ENCODE measurements at places on chromosomes 12 and 14.

- DNase-seq, result no peak
Observed at GRCh38 chr12:132175496-132176384, 31.5 kb downstream of the NOC4L start.

DNA sequence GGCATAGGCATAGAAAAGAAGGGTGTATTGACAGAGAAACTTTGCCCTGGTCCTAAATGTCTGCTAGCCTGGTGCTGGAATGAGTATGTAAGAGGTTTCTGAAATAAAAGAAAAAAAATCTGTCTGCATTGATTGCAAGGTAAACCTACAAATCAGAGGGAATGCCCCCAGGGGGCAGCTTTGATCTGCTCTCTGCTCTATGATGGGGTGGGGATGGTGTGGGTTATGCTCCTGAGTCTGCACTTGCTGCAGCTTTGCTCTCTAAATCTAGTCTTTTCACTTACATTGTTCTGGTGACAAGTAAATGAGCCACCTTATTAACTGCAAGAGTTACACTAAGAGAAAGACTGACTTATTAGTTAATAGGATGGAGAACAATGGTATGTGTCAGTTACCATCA lies 468.4 kb upstream of the STXBP6 start:
- DNase-seq, result no peak

DNA sequence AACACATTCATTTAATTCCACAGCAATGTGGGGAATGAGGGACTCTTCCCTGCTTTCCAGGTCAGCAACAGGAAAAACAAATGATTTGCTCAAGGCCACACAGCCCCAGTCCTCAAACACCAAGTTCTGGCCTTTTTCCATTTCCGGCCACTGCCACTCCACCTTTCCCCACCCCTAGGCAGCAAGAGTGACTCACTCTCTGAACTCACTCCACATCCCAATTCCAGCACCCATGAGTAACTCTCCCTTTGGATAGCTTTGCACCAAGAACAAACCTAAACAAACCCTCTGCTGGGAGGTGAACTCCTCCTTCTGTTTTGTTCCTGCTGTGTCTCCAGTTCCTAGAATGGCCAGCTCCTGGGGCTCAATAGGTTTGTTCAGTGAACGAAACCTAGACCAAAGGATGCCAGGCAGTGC lies 30.4 kb upstream of the PLEKHG6 start:
- no peak for DNase-seq

DNA sequence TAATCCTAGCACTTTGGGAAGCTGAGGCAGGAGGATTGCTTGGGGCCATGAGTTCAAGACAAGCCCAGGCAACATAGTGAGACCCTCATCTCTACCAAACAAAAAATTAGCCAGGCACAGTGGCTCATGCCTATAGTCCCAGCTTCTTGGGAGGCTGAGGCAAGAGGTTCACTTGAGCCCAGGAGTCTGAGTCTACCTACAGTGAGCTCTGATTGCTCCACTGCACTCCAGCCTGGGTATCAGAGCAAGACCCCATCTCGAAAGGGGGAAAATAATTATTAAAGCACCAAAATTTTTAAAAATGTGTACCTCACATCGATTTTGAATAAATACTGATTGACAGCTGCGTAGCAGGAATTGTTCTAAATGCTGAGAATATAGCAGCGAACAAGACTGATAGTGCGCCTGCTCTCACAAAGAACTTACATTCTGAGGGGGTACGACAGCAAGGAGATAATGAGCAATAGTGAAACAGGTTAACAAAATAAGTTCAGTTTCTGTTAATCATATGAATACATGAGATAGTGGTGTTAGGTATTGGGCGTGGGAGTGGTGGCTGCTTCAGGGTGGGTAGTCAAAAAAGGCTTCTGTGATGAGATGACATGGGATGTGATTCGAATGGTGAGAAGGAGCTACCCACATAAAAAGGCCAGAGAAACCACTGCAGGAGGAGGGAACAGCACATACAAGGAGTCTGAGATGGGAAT lies 19.6 kb downstream of the HCFC2 start:
- no peak for DNase-seq

GRCh38 chr14:45133683-45134050 lies 614 bp downstream of the FKBP3 start:
- DNase-seq, result no peak

- no peak for DNase-seq
Observed at GRCh38 chr14:77607741-77608302, 8.6 kb downstream of the SPTLC2 start.

DNA sequence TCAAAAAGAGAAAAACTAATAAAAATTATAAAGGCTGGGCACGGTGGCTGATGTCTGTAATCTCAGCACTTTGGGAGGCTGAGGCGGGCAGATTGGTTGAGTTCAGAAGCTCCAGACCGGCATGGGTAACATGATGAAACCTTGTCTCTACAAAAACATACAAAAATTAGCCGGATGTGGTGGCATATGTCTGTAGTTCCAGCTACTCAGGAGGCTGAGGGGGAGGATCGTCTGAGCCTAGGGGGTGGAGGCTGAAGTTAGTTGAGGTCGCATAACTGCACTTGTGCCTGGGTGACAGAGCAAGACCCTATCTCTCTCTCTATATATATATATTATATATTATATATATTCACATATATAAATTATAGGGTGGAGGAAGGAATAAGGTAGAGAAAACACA lies 32.5 kb upstream of the ANO2 start:
- no peak for DNase-seq

DNA sequence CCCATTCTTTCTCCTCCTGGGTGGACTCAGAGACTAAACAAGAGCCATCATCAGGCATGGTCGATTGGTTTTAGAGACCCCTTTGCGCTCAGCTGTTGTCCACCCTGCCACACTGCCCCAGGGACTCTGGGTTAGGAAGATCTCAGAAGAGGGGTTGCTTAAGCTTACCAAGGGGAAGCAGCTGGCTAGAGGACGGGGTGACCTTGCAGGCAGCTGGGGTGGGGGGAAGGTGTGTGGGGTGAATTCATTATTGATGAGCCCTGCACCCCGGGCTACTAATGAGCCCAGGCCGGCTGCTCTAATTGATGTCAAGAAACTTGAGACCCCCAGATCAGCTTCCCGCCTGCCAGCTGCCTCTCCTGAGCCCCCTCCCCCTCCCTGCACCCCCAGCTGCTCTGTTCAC lies 8.7 kb upstream of the ZNF385A start:
- no peak for DNase-seq

DNA sequence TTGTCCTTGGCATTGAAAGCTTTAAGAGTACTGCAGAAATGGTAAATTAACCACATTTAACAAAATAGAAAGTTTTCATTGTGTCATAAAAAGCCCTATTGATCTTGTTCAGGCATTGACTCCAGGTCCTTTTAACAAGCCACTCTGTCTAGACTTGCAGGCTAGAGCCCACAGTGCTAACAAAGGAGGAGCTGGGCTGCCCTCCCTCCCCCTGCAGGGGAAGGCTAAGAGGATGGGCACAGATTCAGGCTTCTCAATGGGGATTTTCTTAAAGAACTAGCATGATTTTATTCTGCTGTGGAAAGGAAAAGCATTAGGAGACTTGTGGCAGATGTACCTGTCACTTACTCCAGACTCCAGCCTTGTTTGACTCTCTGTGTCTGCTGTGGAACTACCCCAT lies 463.6 kb downstream of the NRXN3 start:
- no peak for DNase-seq

DNA sequence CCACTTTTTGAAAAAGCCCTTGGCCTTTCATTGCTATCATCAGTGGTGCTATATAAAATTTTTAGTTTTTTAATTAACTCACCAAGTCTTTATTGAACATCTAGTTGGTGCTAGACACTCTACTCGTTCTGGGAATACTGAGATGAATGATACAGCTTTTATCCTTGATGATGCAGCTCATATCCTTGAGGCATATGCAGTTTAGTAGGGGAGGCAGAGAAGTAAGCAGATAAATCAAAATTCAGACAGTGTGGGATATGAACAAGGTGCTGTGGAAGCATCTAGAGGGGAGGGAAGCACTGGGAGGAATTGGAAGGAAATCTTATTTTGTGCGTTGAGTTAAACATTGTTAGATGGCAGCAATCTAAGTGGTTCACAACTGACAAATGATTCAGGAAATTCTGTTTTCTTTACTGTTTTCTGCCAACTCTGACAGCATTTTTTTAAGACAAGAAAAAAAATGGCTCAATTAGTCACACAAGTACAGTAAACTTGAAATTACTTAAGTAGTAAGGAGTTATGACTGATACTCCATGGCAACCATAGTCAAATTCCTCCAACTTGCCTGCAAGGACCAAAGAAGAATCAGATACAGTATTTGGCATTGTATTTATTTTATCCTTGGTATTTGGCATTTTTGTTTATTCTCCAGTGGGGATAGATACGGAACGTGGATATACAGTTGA lies 119.2 kb downstream of the TMTC2 start:
- DNase-seq, result no peak

DNA sequence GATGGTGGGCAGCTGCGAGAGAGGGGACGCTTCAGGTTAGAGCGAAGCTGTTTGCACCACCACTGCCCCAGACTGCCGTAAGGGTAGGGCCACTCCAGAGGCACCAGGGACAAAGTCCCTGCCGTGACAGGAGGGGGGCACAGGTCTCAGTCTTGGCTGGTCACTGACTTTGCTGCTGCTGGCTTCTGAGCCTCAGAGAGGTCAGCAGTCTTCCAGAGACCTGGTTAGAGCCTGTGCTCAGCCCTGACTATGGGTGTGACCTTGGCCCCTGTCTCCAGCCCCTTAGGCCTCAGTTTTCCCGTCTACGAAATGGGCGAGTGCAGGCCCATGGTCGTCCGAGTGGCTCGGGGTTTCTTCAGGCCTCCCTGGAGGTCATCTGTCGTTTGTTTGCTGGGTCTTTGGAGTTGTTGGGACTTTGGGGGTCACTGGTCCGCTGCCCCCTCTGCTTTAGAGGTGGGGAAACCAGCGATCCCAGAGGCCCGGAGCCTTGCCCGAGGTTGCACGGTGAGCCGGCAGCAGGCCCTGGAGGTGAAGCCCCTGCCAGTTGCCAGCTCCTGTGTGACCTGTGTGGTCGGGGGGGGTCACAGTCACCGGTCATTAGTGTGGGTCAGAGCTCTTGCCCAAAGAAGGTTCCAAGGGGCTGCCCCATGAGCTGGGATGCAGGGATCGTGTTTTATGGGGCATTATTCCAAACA lies 15.3 kb downstream of the MEG3 start:
- DNase-seq, result no peak

GRCh38 chr12:2940564-2940963 lies 18.6 kb upstream of the TEAD4 start:
- DNase-seq, result no peak

- no peak for DNase-seq
Observed at GRCh38 chr12:51534216-51535074, 56.6 kb upstream of the SCN8A start.

DNA sequence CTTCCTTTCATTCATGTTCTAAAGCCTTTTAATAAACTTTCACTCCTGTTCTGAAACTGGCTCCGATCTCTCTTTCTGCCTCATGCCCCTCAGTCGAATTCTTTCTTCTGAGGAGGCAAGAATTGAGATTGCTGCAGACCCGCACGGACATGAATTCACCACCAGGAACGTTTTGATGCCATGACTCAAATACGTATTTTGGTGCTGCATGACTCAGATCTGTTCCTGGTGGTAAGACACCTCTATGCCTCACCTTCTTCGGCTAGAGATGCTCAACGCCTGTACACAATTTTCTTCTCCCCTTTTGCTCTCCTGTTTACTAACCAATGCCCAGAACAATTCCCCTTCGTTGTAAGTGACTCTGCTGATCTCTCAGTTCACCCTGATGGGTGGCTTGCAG lies 52.0 kb upstream of the RIMBP2 start:
- DNase-seq, result no peak

DNA sequence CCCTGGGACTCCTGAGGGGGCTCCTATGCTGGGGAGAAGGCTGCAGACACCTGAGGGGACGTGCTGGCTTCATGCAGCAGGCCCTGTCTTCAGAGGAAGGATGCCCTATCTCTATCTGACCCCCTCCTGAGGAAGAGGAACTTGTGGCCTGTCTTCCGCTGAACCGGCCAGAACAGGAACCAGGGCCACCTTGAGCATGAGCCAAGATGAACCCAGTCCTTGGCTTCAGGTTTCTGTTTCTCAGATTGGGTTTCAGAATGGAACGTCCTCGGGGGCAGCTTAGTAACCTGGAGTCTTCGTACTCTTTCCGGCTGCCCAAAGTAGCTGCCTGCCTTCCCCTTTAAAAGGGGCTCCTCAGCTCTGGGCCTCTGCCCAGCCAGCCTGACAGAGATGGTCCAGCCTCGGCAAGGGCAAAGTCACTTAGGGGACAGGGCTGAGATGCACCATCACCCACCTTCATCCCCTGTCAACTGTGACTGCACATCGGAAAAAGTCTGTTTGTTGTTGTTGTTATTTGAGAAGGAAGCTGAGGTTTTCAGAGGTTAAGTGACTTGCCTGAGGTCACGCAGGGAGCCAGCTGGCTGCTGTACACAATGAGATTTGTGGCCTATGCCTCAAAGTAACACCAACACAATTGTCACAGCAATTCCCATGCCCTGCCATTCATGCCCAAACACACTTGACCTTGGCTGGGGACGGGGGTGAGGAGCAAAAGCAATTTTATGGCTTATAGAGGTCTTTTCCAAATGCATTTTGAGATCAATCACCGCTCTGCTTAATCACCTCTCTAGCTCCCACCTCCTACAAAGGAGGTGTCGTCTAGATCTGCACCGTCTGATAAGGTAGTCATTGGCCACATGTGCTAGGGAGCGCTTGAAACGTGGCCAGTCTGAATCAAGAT lies 13.4 kb downstream of the ASB2 start:
- no peak for DNase-seq

DNA sequence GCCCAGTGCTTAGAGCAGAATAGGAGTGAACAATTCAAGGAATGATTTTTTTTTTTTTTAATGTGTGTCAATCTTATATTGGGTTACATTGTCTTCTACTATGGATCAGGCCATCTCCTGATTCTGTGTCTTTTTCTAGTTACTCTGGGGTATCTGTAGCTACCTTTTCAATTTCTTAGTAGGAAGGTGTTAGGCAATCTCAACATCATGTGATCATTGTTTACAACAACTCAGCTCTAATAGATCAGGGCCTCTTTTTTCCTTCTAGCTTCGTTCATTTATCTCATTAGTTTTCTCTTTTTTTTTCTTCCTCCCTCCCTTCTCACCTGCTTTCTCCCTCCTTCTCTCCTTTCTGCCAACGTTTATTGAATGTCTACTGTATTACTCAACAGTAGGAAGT lies 8.9 kb downstream of the SOCS2 start:
- no peak for DNase-seq

- DNase-seq, result no peak
Observed at GRCh38 chr12:100329800-100330199, 27.1 kb upstream of the SLC17A8 start.

DNA sequence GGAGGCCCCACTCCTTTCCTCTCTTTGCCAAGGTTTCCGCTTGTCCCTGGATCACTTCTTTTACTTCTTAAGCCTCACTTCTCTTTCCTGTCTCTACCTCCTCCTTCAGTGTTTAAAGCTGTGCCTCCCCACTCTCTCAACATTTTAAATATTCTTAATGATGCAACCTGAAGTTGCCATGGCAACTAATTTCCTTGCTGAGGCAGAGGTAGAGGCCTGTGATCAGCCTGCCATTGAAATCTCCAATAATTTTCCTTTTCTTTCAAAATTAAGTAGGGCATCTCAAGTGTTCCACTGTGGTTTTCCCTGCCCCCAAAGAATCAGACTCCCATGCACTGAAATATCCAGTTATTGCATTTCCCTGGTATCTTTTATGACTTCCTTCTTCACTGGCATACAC lies 108.6 kb upstream of the VRK1 start:
- DNase-seq, result no peak

GRCh38 chr12:103929046-103929783 lies 995 bp upstream of the HSP90B1 start:
- DNase-seq, result peak; percentile 63

Data from stimulated activated CD4-positive, alpha-beta T cell treated with anti-CD3 and anti-CD28 coated beads, TNF-alpha, amount 100 ng/mL, for 4 hours (primary cell).